ENCODE measurements at places on chromosomes 2 and 18. TPM values are rescaled to one million over a fixed set of nuclear protein-coding genes. Genes with fewer than 3 reads are reported as not detected.

ANKRD30BL gene
- total RNA-seq = not detected

TRIP12 gene
- 156 TPM for total RNA-seq

CNOT9 gene
- total RNA-seq = 73.9 TPM

KCNIP3 gene
- total RNA-seq = not detected

AQP12B gene
- not detected for total RNA-seq

MEP1B gene
- total RNA-seq = not detected

MOGAT1 gene
- total RNA-seq = not detected

ANKRD44 gene
- 115 TPM for total RNA-seq

TMEM178A gene
- total RNA-seq = 0.22 TPM

CYTIP gene
- total RNA-seq = 425 TPM

DSG4 gene
- total RNA-seq = not detected

SLC16A14 gene
- total RNA-seq = 0.44 TPM

SP140 gene
- total RNA-seq = 48.6 TPM

COL6A3 gene
- total RNA-seq = 1.7 TPM

ADD2 gene
- 2.5 TPM for total RNA-seq

GPR75 gene
- total RNA-seq = 1.6 TPM

TOGARAM2 gene
- total RNA-seq = 4.6 TPM

C2orf92 gene
- 7.8 TPM for total RNA-seq

ASXL3 gene
- total RNA-seq = not detected

COL3A1 gene
- total RNA-seq = not detected

PLGLB2 gene
- not detected for total RNA-seq

ANKRD30B gene
- total RNA-seq = not detected

GPR45 gene
- total RNA-seq = not detected

RGPD3 gene
- 0.43 TPM for total RNA-seq

CTAGE1 gene
- total RNA-seq = not detected

SLC40A1 gene
- total RNA-seq = 1.9 TPM

LOXHD1 gene
- 0.19 TPM for total RNA-seq

DYNC2LI1 gene
- total RNA-seq = 1.8 TPM

MAL gene
- total RNA-seq = 49.8 TPM

MCM6 gene
- 38.8 TPM for total RNA-seq

OSBPL6 gene
- 0.11 TPM for total RNA-seq

C2orf80 gene
- total RNA-seq = not detected

MC4R gene
- not detected for total RNA-seq

OTOS gene
- not detected for total RNA-seq

PEX13 gene
- 13.7 TPM for total RNA-seq

TMEM247 gene
- not detected for total RNA-seq

GPD2 gene
- total RNA-seq = 6.9 TPM

CREG2 gene
- not detected for total RNA-seq

RPRM gene
- total RNA-seq = 0.44 TPM

CTNNA2 gene
- not detected for total RNA-seq

LIMS3 gene
- total RNA-seq = not detected

SPP2 gene
- total RNA-seq = not detected

RGPD6 gene
- total RNA-seq = 96.8 TPM

SERPINB11 gene
- not detected for total RNA-seq
